Sciatic nerve (tissue), 2 donors: ENCODE measurements at places on chromosomes 5 and 9. TPM values are rescaled to one million over a fixed set of nuclear protein-coding genes. Genes with fewer than 3 reads are reported as not detected.

The KIF20A gene
- 0.67 TPM for total RNA-seq

The FBXW5 gene
- 59.9 TPM for total RNA-seq

The TAS2R1 gene
- not detected for total RNA-seq

The TIFAB gene
- 0.22 TPM for total RNA-seq

The ANKRD33B gene
- total RNA-seq, result 22.6 TPM

The CTXN3 gene
- not detected for total RNA-seq

The OR13C4 gene
- not detected for total RNA-seq

The PCDHB5 gene
- 4.4 TPM for total RNA-seq

The SEMA5A gene
- total RNA-seq, result 109 TPM

The EXOC3 gene
- total RNA-seq, result 58.4 TPM

The OSMR gene
- 103 TPM for total RNA-seq

The PRXL2C gene
- total RNA-seq, result 21.0 TPM

The DBH gene
- 0.13 TPM for total RNA-seq

The ECM2 gene
- 62.0 TPM for total RNA-seq

The SLC25A2 gene
- total RNA-seq, result 1.4 TPM

The INSYN2B gene
- total RNA-seq, result 0.27 TPM

The GFRA3 gene
- 17.7 TPM for total RNA-seq

The C1QTNF3 gene
- total RNA-seq, result 11.7 TPM

The TAF11L10 gene
- not detected for total RNA-seq

The ZNF366 gene
- total RNA-seq, result 8.0 TPM

The CYLC2 gene
- total RNA-seq, result not detected

The FOXD4L3 gene
- total RNA-seq, result not detected

The TMEFF1 gene
- 1.5 TPM for total RNA-seq

The GABRP gene
- total RNA-seq, result 0.45 TPM

The SCGB3A2 gene
- 1.0 TPM for total RNA-seq

The SURF2 gene
- 13.6 TPM for total RNA-seq

The ACTBL2 gene
- not detected for total RNA-seq

The CDKN2B-AS1 gene
- 1.4 TPM for total RNA-seq

The SSBP2 gene
- 131 TPM for total RNA-seq

The NR5A1 gene
- total RNA-seq, result not detected

The CRHBP gene
- total RNA-seq, result 1.4 TPM

The EXOSC2 gene
- total RNA-seq, result 27.2 TPM

The HMCN2 gene
- total RNA-seq, result 3.3 TPM

The HAPLN1 gene
- total RNA-seq, result not detected

The PCDH12 gene
- total RNA-seq, result 7.0 TPM

The MLANA gene
- not detected for total RNA-seq

The SLC45A2 gene
- total RNA-seq, result not detected

The HAND1 gene
- not detected for total RNA-seq

The PDLIM4 gene
- 50.2 TPM for total RNA-seq

The COMMD10 gene
- total RNA-seq, result 33.3 TPM

The SNCAIP gene
- total RNA-seq, result 8.1 TPM

The MAMDC2 gene
- 18.5 TPM for total RNA-seq

The CMBL gene
- total RNA-seq, result 17.5 TPM

The PHF24 gene
- 0.45 TPM for total RNA-seq

The CCDC107 gene
- 28.0 TPM for total RNA-seq

The ZDHHC11 gene
- total RNA-seq, result 4.9 TPM

The CD74 gene
- 989 TPM for total RNA-seq

The SH3TC2 gene
- 59.1 TPM for total RNA-seq

The COL15A1 gene
- 94.6 TPM for total RNA-seq

The DMRT3 gene
- 0.40 TPM for total RNA-seq
